Stimulated activated CD4-positive, alpha-beta T cell treated with anti-CD3 and anti-CD28 coated beads, Interleukin-2, amount 100 ng/mL, for 4 hours (primary cell): ENCODE measurements at places on chromosomes 11 and 22.

- no peak for DNase-seq
These were observed 36.3 kb downstream of the SLC5A1 start for GRCh38 chr22:32079130-32080089.

GRCh38 chr11:20050048-20050447, 110.2 kb downstream of the DBX1 start:
- no peak for DNase-seq

GRCh38 chr22:28942801-28943500, 59.6 kb downstream of the ZNRF3 start:
- no peak for DNase-seq

- no peak for DNase-seq
These were observed 16.8 kb downstream of the PRR5L start for GRCh38 chr11:36312611-36313472.

DNA sequence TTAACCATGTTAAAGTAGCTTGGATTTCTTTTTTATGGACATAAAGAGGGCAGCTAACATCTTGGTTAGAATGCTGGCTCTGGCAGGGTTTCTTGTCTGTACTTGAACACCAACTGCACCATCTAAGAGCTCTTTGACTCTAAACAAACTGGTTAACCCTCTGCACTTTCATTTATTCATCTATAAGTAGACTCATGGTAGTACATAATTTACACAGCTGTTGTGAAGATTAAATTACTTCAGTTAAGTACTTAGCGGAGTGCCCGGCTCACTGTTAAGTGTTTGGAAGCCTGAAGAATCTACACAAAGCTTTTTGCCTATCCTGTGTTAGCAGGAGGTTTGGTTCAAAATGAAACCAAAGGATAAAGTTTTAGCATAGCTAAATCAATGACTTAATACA, 846.2 kb upstream of the API5 start:
- no peak for DNase-seq

- DNase-seq, result no peak
These were observed 1.3 kb upstream of the KMT5B start for GRCh38 chr11:68214173-68215086.

DNA sequence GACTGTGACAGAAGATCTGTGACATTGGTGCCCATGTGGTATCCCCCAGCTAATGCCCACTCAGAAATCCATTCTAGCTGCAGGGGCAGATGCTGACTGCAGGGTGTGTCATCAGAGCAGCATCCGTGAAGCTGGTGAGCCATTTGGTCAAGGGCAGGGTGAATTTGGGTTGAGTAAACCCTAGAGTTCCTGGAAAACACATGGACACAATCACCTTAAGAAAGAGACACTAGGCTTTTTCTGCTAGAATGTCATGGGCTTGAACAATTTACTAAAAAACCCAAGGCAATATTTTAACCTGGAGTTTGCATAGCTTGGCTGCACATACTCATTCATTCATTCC, 100.0 kb downstream of the ADAMTS15 start:
- DNase-seq, result no peak

GRCh38 chr11:120344302-120345004, 8.2 kb downstream of the ARHGEF12 start:
- DNase-seq, result no peak
